Suppressor macrophage (primary cell): ENCODE measurements at places on chromosomes 1 and 21.

- DNase-seq = no peak
These were observed 51.9 kb downstream of the DHX9 start for GRCh38 chr1:182890927-182891610.

- DNase-seq = no peak
These were observed 55.4 kb upstream of the LMO4 start for GRCh38 chr1:87273291-87273690.

- DNase-seq = no peak
These were observed 67.8 kb downstream of the POU2F1 start for GRCh38 chr1:167288390-167289074.

- no peak for DNase-seq
These were observed 42.2 kb upstream of the ZNF326 start for GRCh38 chr1:89952605-89953130.

GRCh38 chr1:157170677-157171515 lies 32.7 kb upstream of the ETV3 start:
- peak; percentile 87 for DNase-seq

DNA sequence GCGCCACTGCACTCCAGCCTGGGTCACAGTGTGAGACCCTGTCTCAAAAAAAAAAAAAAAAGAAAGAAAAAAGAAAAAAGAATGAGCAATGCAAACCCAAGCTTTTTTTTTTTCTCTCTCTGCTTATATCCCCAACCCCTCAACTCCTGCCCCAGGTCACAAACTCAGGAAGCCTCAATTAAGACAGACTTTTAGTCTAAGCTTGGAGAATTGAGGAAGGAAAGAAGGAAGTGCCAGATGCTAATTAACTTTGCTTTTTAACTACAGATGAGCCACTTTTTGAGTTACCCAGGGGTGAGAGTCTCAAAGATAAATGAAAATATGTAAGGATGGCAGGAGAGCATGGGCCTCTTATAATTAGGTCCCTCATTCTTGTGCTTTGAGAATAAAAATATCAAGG lies 33.3 kb downstream of the PIK3CD start:
- no peak for DNase-seq

DNA sequence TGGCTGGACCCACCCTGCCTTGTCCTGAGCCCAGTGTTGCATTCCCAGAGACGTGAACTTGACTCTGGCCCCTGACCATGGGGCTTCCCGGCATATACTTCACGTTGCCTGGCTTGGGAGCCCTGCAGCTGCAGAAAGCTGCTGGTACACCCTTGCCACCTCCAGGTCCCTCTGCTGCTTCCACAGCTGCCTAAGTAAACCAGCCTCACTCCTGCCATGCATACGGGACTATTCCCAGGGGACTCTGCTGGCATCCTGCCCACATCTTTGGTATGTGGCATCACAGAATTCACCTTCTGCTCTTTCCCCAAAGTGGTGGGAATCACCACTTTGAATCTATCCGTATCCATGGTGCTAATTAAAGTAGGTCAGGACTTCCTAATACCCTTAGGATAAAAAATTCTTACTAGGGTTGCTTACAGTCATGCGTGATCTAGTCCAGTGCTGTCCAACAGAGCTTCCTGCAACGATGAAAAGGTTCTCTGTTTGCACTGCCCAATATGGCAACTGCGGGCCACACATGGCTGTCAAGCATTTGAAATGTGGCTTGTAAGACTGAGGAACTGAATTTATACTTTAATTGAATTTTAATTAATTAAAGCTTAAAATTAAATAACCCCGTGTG lies 203.0 kb downstream of the GRIK3 start:
- DNase-seq = no peak

GRCh38 chr1:179709841-179710329 lies 33.2 kb upstream of the FAM163A start:
- DNase-seq = peak; percentile 40

DNA sequence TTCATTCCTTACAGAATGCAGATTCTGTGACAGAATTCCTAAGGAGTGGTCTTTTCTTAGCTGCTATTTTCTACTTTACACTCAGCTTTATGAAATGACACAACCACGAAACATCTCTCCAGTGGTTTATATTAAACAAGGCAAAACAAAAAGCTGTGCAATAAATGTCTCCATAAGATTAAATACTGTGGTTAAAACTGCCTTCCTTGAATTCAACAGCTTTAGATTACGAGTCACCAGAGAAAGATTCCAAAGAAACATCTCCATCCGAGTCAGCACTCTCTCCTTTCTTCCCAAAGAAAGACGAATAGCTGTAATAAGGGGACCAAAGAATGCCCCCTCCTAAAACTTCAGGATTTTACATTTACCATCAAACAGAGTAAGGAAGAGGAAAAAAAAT lies 4.6 kb upstream of the C1orf87 start:
- DNase-seq = no peak

DNA sequence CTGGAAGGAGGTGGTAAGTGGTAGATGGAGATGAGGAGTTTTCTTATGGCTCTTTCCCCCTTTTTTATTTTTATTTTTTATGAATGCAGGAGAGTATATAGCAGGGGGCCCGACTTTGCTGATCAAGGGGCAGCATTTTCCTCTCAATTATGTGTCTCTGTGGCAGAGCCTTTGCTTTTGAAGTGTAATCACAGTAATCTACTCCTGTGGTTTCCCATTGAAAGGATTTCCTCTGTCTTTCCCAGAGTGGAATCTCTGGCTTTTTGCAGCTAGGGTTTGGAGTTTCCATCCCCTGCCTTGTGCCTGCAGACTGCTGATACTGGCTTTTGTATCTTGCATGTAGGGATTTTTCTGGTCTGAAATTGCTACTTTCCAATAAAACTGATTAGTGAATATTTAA lies 29.1 kb downstream of the ARID1A start:
- no peak for DNase-seq

DNA sequence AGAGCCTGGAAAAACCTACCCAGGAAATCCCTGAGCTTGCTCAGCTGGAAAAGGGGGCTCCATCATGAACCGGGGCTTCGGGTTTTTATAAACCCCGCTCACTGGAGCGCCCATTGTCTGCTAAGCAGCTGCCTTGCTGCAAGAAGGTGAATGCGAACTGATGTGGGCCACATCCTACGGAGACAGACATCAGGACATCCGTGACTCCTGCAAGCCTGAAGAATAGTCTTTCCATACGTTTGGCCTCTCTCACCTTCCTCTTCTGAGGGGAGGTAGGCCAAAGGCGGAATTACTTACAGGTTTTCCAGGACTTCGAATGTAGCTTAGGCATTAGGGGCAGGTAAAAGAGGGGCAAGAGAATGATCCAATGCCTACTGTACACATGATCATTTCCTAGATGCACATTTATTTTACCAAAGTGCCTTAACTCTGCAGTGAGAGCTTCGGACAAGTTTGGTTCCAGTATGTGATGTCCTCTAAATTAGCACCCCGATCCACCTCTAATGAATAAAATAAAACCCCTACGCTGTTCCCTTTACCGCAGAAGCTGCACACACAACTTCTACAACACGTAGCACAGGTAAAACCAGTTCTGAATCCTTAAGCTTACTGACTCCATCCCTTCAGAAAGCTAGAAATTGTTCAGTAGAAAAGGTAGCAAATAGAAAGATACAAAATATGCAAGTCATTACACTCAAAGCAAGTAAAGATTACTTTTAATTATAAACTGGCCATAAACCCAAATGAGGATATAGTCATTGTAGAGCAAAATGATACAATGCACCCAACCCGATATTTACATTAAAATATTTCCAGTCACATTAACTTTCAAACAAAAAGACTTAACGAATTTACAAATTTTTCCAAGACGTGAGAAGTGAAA lies 866 bp upstream of the SORT1 start:
- DNase-seq = no peak

GRCh38 chr1:234433563-234434285 lies 45.3 kb downstream of the TARBP1 start:
- peak; percentile 73 for DNase-seq

DNA sequence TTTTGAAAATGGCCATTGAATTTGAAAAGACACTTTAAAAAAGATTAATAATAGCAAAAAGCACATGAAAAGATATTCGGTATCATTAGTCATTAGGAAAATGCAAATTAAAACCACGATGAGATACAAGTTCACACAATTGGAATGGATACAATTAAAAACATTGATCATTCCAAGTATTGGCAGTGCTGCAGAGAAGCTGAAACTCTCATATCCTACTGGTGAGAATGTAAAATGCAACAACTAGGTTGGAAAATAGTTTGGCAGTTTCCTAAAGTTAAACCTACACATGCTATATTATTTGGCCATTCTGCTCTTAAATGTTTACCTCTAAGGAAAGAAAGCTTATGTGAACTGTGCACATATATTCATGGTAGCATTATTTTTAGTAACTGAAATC lies 838.7 kb upstream of the PRMT6 start:
- no peak for DNase-seq
